ENCODE measurements at places on chromosomes 3 and 15.

GRCh38 chr3:188397766-188398705 lies 244.1 kb downstream of the LPP start:
- no peak for DNase-seq

DNA sequence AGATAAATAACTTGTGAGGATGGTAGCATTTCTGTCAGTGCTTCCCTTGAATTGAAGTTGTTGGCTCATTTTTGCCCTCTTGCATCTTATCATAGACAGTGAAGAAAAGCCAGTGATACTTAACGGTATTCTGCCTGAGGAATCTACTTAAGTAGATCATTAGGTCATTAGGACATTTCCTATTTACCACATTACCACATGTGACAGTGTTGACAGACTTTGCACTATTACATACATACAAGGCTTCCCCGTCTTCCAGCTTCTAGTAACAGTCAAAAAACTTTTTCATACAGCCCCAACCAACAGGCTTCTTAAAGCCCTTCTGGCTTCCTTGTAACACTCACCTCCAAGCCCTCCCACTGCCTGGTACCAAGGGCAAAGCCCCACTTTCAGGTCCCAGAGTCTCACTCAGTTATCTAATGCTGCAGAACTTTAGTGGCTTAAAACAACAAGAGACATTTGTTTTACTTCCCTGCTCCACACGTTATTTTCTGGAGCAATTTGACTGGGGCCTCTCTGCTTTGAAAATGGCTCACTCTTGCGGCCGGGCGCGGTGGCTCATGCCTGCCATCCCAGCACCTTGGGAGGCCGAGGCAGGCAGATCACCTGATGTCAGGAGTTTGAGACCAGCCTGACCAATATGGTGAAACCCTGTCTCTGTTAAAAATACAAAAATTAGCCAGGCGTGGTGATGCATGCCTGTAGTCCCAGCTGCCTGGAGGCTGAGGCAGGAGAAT lies 40.0 kb downstream of the ASB7 start:
- DNase-seq, result no peak

GRCh38 chr3:68866157-68866556 lies 66.2 kb downstream of the TAFA4 start:
- DNase-seq, result no peak

GRCh38 chr3:110865934-110866333 lies 205.7 kb upstream of the NECTIN3 start:
- DNase-seq, result no peak

- DNase-seq, result no peak
These were observed 74.4 kb downstream of the DHX30 start for GRCh38 chr3:47877290-47877689.

DNA sequence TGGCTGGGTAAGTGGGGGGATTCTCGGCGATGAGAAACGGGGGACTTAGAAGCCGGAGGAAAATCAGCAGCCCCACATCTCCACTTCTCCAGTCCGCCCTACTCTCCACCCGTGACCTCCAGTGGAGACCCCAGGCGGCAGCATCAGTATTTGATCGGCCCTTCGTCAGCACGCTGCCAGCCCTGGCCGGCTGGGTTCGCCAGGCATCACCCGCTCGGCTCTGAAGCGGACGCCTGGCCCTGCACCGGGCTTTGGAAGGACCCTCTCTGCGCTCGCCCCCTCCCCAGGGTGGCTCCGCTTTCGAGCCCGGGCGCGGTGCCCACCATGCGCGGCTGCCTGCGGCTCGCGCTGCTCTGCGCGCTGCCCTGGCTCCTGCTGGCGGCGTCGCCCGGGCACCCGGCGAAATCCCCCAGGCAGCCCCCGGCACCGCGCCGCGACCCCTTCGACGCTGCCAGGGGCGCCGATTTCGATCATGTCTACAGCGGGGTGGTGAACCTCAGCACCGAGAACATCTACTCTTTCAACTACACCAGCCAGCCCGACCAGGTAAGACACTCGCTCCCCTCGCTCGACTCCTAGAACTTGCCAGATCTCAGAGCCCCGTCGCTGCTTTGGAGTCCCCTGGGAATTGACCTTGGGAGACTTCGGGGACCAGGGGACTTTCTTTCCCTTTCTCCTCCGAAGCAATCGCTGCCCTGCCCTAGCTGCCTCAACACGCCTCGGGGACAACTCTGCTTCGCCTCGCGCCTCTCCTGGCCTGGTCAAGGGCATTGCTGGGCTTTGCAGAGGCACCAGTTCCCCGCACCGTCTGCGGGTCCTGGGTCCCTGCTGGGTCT lies 561 bp downstream of the SIDT1 start:
- no peak for DNase-seq

DNA sequence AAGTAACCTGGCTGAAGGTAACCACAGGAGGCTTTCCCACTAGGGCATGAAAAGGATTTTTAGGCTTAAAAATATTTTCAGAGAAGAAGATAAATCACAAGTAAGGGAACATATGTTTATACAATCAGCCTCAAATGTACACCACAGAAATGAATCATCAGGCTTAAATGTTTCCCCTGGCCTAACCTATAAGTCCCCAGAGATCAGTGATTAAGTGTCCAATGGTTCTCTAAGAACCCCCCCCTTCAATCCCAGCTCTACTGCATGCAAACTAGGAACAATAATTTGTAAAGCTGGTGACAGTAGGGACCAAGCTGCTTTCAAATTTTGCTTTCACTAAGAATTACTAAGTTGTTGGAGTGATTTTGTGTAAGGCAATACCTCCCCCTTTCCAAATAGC lies 431.6 kb upstream of the LMCD1 start:
- DNase-seq, result no peak

DNA sequence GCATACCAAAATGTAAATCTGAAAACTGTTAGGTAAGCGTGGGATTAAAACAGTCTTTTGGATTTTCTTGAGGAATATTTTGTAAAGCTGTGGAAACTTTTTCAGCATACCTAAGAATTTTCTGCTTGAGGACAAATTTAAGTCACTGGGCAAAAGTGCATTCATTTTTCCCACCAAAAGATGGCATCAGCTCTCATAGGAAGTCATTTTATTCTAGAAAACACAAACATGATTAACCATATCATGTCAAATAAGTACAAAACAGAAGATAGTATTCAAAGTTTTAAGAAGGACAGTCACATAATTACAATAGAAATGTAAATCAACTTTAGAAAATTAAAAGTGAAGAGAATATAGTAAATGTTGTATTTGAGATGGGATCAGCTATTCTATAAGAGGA lies 63.5 kb downstream of the SLC49A4 start:
- DNase-seq, result no peak

DNA sequence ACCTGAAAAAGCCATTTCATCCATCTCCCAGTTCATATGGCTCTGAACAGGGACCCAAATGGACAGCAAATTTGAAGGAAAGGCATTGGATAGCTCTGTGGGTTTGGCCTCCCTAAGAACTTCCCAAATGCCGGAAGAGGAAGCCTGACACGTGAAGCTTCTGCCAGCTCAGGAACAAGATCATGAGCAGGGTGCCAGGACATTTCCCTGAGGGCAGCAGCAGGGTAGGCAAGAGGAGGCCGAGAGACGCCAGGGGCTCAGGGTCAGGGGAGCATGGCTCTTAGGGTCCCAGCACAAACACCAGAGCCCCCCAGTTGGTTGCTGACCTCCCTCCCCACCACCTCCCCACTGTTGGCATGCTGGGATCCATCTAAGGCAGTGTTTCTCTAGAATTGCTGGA lies 187.5 kb downstream of the MEGF11 start:
- DNase-seq, result no peak

GRCh38 chr15:42914728-42915497 lies 5.7 kb downstream of the TTBK2 start:
- no peak for DNase-seq

DNA sequence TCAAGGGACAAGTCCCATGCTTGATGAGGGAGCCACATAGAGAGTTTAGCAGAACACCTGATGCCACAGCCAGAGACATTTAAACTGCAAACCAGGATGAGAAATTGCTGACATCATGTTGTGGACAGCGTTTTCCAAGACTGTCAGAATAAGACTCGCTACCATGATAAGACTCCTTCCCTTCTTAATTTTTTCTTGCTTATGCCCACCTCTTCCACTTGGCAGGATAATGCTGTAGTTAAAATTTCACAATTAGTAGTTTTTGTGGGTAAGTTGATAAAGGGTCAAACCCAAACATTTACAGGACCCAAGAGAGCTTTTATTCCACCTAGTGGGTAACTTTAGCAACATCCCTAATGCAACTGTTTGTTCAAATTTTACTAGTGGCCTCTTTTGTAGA lies 3.0 kb upstream of the PIAS1 start:
- DNase-seq, result no peak

DNA sequence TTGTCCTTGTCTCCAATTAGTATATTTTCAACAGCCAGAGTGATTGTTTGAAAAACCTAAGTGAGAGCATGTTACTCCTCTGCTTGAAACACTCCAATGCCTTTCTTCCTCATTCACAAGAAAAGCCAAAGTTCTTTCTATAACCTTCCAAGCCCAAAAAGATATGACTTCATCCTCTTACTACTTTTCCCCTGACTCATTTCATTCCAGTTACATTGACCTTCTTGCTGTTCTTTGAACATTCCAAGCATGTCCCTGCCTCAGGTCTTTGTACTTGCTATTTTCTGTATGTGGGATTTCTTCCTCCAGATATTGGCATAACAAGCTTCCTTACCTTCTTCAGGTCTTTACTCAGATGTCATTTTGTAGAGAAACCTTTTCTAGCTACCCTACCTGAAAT lies 28.3 kb downstream of the EHHADH start:
- DNase-seq, result no peak

DNA sequence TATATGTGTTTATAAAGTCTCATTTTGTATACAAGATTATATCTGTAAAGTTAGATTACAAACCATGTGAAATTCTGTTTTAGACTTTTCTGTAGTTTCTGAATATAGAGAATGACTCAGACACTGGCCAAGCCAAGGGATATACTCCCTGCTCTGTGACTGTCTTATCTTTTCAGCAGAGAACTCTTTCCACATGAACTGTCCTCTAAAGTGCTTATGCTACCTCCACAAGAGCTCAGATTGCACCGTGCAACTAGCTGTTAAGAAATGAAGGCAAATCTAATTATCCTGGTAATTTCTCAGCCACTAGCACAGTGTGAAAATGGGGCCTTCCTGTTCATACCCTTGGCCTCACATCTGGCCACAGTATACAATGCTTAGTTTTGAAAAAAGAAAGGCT lies 44.3 kb upstream of the CPNE4 start:
- DNase-seq, result no peak

- no peak for DNase-seq
These were observed 47.8 kb downstream of the GPD1L start for GRCh38 chr3:32154205-32154579.

- DNase-seq, result peak; percentile 11
These were observed 580.4 kb upstream of the TBL1XR1 start for GRCh38 chr3:177777699-177778098.

GRCh38 chr3:156293566-156293965 lies 173.2 kb downstream of the KCNAB1 start:
- no peak for DNase-seq

GRCh38 chr3:42067326-42067725 lies 23.8 kb upstream of the TRAK1 start:
- DNase-seq, result no peak

GRCh38 chr15:94655249-94655880 lies 424.0 kb downstream of the MCTP2 start:
- no peak for DNase-seq

GRCh38 chr3:112770032-112770626 lies 76.5 kb downstream of the CD200R1L start:
- no peak for DNase-seq
